ENCODE measurements at places on chromosomes 5 and 9.

DNA sequence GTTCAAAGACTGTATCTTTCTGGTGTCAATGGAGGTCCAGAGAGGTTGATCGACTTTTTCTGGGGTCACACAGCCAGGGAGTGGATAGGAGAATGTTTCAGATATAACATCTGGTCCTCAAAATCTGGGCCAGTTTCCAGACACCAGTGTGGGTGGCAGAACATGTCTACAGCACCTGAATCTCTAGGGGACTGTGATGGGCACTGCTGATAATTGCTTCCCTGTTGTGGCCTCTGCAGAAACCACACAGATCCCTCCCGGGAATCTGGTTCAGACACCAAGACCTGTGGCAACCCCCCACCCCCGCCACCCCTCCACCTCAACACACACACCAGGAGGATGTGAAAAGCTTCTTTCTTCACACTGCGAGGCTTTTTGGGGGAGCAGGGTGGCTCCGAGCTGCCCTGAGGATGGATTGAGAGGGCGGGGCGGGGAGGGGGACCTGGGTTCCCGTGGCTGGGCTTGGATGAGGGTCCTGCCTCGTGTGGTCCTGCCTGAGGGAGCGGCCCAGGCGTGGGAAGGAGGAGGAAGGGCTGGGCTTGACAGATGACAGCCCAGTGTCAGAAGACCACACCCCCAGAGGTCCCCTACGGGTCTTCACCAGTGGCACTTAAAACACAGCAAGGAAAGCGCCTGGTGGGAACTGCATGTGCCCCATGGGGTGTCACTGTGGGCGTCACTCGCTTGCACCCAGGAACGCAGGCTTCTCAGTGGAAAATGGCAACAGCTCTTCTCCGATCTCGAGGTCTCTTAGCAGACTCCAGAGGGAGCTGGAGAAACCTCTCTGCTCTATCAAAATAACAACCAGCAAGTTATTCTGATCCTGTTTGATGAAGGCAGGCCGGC is 55.2 kb downstream of the TRIP13 start:
- DNase-seq: no peak

DNA sequence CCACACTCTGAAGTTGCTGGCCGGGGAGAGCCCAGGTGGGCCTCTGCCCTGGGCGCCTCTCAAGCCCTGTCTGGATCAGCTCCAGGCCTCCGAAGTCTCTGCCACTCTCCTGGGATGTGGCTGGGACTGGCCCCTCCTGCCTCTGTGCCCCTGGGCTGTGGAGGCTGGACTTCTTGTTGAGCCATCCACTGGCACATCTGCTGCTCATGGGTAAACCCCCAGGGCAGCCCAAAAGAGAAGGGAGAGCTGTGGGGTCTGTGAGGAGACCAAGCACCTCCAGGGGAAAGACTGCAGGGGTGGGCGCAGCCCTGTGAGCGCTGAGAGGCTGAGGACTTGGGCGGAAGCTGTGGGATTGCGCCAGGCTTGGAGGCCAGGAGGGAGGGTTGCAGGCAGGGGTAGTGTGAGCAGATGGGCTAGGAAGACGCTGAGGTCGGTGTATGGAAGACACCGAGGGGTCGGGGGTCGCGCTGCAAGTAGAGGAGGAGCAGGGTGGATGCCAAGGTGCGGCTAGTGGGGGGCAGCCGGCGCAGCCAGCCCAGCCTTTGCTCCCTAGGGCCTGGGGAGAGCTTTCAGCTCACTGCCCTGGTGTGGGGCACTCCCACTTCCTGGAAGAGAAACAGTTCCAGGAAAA is 118.1 kb downstream of the WNK2 start:
- DNase-seq: no peak

DNA sequence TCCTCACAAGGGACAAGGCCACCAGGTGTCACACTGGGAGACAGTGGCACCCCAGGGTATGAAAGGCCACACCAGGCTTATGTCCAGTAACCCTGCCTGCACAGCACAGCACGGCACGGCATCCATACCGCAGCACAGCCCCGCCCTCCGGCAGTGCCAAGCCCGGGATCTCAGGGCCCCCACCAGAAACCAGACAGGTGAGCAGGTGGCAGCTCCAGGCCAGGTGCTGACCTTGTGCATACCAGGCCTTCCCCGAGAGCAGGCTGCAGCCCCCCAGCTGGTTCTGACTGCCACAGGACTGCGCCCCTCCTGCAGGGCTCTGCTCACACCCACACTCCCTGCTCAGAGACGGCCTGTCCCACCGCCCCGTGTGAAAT is 56.5 kb downstream of the ADAMTS2 start:
- DNase-seq: no peak

DNA sequence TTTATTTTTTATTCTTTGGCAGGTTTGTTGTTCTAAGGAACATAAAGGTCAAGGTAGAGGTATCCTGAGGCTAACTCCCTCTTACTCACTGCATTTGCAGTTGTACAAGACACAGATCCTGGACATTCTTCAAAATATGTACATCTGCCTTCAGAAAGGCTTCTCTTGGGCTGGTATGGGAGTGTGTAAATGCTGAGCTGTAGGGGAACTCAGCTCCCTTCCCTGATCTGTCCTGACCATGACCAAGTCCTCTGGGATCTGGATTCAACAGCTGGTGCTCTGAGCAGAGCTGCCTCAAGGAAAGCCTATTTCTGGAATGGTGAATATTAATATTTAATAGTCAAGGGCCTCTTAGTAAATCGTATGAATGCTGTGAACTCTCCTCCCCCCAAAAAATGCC is 117.4 kb downstream of the PRKACG start:
- no peak for DNase-seq

DNA sequence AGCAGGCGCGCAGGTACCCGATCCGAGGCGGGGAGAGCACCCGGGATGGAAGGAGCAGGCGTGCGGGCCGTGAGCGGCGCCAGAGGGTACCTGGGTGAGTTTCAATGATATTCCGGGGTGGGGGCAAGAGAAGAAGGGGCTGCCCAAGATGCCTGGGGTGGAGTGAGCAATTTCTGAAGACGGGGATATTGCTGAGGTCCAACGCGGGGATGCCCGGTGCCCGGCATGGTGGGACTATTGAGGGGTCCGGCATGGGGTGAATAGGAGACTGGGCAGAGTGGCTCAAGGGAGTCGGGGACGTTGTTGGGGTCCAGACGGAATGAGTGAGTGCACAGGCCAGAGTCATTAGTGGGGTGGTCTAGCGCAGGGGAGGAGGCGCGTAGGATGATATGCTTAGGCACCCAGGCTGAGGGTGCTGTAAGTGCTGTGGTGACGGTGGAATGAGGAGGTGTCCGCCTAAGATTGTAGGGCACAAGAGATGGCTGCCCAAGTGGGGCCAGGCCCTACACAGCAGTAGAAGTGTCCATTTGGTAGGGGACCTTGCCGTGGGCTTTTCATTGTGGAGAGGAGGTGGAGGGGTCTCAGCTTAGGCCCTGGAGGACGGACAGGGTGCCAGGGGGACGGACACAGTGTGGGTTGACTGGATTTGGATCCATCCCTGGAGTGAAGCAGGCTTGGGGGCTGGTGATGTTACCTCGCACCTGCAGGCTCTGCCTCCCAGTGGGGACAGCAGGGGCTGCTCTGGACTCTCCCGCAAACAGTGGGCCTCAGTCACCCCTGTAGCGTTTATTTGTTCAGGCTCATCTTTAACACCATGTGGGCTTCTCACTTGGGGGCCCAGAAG is 719 bp downstream of the MIGA2 start:
- DNase-seq: no peak

DNA sequence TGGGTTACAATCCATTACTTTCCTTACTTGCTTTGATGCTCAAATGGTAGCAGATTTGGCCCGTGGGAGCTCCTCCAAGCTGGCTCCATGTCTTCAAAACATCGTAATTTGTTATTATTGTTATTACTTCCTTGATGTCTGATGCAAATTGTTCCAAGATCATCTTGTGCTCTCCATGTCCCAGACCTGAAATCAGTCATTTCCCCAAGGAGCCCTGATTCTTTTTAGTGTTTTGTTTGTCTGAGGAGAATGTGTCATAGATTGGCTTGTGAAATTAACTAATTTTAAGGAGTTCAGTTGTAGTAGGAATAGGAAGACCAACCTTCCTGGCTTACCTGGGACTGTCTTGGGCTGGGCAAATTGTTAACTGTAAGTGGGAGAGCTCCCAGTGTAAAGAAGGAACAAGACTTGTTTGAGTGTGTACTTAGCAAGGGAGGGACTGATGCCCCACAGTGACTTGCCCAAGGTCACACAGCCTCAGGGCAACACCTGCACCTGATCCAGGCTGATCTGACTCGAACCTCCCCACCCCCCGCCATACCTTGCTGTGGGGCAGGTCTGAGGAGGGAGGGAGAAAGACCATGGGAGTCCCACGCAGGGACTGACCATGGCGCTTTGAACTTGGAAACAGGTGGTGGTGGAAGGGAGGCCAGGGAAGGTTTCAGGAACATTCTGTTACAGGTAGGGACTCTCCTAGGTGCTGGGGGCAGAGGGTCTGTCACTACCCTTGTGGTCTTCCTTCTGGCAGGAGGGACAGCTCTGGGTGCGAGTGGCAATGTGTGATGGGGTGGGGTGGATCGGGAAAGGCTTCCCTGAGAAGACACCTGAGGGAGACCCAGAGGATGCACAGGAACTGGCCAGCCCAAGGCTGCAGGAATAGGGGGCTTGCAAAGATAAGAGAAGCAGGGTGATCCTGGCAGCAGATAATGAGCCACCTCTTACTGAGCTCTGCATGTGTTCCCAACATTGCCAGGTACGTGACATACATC is 2.7 kb upstream of the BICD2 start:
- DNase-seq: no peak

- DNase-seq: no peak
Measured at GRCh38 chr5:150960791-150961396, 56.1 kb upstream of the ZNF300 start.

GRCh38 chr9:112078432-112078831 is 96.7 kb downstream of the SUSD1 start:
- no peak for DNase-seq

- DNase-seq: no peak
Measured at GRCh38 chr9:16915126-16915831, 44.8 kb upstream of the BNC2 start.

- no peak for DNase-seq
Measured at GRCh38 chr9:89505911-89506310, 8.0 kb upstream of the SEMA4D start.

DNA sequence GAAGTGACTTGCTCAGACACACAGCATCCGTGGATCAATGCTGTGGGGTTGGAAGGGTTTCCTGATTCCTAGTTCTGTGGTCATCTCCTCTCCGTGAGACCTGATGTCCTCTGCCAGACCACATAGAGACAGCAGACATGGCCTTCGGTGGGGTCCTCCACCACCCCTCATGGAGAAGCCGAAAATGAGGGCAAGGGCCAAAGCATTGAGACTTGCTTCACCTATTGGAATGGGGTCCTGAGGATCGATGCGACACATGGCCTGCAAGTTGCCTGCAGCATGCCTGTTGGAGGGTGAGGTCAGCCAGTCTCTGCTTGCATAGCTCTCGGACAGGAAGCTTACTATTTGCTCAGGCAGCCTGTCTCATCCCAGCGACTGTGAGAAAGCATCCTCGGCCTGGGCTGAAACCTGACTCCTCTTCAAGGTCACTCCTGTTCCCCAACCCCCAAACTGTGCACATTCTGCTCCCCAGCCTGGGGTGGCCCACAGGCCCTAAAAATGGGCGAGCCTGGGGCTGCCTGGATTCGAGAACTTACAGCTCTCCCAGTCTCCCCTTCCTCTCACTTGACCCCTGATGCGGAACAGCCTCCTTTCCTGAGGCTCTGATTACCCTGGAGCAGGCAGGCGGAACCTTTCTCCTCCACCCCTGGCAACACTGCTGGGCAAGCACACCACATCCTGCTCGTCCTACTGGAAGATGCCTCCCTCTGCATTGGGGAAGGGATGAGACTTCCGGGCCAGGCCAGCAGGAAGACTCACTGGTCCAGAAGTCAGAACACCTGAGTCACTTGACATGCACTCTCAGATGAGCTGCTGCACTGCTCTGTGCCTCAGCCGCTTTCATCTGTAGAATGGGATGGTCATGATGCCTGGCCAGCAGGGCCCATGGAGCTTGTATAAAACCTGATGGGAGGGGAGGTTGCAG is 186.9 kb downstream of the RGS3 start:
- DNase-seq: no peak

GRCh38 chr9:131960311-131960710 is 119.4 kb downstream of the MED27 start:
- DNase-seq: no peak

DNA sequence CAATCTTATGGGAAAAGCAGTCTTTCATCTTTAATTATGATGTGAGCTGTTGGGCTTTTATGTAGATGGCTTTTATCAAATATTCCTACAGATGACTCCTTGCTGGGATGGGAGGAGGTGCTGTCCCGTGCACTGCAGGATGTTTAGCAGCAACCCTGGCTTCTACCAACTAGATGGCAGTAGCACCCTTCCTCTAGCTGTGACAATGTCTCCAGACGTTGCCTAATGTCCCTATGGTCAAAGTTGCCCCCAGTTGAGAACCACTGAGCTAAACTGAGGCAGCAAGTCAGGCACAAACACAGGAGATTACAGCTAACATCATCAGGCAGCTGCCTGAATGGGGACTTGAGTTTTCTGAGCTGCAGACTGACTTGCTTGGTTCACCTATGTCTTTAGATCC is 401.9 kb upstream of the PDE4D start:
- no peak for DNase-seq

DNA sequence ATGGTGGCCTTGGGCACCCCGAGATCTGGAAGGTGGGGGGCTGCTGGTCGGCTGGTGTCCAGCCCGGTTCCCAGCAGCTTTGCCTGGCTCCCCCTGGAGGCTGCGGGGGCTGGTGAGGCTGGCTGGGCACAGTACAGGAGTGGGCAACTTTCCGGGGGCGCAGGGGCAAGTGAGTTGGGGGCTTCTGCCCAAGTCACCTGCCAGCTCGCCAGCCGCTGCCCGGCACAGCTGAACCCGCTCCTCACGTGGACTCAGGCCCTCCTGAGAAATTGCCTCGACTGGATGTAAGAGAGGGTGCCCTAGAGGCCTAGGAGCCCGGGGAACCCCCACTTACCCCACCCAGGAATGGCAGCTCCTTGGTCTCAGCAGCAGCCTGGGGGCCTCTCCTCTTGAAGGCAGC is 15.4 kb downstream of the KCNT1 start:
- DNase-seq: no peak

DNA sequence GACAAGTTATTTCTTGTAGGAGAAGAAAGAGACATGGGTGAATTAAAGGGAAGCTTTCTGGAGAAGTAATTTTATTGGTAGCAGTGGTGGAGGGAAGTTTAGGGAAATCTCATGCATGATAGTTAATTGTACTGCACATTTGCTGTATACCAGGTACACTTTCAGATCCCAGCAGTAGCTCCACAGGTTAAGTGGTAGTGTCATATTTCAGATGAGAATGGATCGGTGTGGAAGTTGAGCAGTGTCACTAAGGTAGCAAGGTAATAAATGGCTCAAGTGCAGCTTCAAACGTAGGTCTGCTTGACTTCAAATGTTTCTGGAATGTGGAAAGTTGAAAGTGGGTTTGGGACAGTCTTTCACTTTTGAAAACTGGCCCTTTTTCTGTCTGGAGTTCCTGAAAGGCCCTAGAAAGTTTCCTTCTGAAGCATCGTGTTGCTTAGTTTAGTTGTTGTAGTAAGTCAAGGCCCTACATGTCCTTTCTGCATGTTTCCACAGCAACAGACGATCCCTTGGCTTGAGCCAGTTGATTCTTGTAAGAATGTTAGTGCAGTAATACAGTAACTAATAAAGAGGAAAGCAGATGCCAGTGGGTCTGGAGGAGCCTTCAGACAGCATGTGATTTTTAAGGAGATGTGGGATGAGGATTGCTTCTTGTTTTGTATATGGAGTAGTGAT is 3.7 kb downstream of the CLTA start:
- DNase-seq: no peak

- no peak for DNase-seq
Measured at GRCh38 chr9:135002336-135002735, 84.6 kb upstream of the FCN1 start.

- no peak for DNase-seq
Measured at GRCh38 chr5:141958113-141958512, at the start of gene PCDH12. Gene PCDH12, minus strand, starts transcription at chr5:141958202. Its CDS starts 351 bp downstream, at chr5:141957851.

All from stimulated activated CD4-positive, alpha-beta T cell treated with anti-CD3 and anti-CD28 coated beads, TNF-alpha, amount 100 ng/mL, for 1 hour (primary cell).